ENCODE measurements at places on chromosomes 4 and X.

- no peak for DNase-seq
Measured at GRCh38 chr4:143351774-143352451, 15.2 kb downstream of the GAB1 start.

GRCh38 chrX:140064993-140065392, 99.7 kb upstream of the CXorf66 start:
- no peak for DNase-seq

- no peak for DNase-seq
Measured at GRCh38 chrX:17374619-17375366, at the start of gene NHS. Gene NHS, plus strand, starts transcription at chrX:17375200. Its CDS starts 558 bp downstream, at chrX:17375758.

GRCh38 chr4:100721077-100721476, 203.3 kb upstream of the EMCN start:
- no peak for DNase-seq

GRCh38 chrX:101415180-101416145, 7.4 kb downstream of the HNRNPH2 start:
- DNase-seq, result no peak

DNA sequence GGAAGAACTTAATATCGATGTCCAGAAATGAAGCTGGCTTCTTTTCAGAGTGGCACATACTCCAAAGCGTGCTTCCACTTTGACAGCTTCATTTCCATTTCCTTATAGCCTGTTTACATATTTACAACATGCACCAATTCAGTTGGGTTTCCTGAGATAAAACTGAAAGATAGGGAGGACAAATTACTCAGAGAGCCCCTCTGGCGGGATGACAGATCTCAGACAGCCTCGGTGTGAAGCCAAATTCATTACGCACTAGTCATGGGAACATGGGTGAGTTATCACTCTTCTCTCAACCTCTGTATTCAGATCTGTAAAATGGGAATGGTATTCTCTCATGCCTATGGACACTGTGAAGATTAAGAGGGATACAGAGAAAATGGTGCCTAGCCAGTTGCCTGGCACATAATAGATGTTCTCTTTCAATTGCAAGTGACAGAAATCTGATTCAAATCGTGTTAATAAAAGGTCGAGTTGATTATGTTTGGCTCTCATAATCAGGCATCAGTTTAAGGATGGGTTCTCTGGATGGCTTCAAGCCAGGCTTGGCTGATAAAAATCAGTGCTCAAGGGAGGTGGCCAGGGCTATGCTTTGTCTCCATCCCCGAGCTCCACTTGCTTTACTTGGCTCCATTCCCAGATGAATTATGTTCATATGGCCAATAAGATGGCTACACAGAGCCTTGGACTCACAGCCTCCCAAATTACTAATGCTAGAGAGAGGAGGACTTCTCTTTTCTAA, 132.2 kb upstream of the C1QTNF7 start:
- DNase-seq, result no peak

DNA sequence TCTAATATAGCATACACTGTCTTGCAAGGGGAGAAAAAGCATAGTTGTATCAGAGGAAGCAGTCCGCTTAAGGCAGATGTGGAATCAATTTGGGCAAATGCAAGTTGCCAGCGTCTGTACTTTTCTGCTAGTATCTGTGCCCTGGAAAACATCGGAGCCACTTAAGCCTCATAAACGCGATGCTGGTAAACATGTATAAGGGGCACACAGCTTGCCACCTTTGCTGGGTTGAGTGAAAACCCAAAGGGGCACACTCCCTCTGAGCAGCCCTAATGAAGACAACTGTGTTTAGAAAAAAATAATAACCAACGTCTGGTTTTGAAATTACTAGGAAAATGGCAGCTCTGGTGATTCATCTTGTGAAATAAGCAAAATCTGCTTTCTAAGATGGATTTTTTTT, 24.3 kb downstream of the SMIM20 start:
- no peak for DNase-seq

GRCh38 chrX:70488856-70489255, 44.2 kb downstream of the DLG3 start:
- DNase-seq, result no peak

DNA sequence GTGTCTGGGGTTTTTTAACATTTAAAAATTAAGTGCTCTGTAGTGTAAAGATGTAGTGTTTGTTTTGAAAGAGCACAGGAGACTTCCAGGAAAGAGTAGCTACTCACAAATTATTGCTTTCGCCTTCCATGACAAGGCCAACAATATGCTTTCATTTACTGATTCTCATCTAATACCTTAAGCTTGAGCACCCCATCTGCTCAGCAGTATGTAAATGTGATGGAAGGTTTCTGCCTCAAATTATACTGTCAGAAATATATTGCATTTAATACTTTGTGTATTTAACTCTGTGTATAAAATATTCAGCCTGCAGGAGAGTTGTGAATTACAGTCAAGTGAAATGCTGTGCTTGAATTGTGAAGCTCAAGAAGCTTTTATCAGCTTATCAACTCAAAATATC, 296.3 kb upstream of the ATOH1 start:
- DNase-seq, result no peak

DNA sequence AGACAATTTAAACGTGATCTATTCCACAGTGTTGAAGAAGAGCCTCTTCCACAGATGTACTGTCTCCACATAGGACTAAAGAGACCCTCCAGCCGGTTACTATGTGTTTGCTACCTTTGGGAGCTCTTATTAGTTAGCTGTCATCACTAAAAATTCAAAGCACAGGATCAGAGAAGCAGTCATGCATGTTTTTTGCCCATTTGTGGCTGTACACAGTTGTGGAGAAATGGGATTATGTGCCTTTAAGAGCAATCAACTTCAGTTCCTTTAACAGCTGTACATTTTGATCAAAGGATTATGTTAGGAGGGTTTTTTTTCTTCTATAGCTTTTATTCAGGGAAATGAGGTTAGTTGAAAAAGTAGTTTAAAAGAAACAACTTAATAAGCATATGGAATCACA, 149.0 kb upstream of the SPOCK3 start:
- DNase-seq, result no peak

DNA sequence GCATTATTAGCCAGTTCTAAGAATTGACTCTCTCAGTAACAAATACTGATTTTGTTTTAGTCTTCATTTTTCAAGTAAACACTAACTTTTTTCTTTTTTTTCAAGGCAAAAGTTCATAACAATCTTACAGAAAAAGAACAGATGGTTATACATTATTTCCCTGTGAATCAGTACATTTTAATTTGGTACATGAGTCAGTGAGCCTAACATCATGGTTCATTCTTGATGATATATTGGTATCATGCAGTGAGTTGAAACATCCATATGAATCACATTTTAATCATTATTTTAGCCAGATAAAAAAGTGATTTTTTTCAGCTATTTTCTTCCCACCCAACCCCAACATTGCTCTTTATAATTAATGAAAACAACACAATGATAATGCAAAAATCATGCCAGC, 184.3 kb upstream of the TACR3 start:
- DNase-seq, result no peak

DNA sequence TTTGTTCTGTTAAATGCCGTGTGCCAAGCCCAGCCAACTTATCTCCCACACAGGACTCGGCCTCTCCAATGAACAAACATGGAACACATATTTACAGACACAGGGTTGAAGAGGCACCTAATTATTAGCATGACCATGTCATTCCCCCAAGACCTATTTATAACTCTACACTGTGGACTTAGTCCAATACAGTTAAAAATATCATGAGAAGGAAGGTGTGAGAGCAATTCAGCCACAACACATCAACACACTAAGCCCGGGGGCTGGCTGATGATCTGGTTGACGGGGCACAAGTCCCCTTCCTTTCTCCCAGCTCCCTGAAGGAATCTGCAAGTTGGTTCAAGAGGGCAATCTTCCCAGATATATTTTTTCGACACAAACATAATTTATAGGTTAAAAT, 28.1 kb downstream of the MANBA start:
- no peak for DNase-seq

DNA sequence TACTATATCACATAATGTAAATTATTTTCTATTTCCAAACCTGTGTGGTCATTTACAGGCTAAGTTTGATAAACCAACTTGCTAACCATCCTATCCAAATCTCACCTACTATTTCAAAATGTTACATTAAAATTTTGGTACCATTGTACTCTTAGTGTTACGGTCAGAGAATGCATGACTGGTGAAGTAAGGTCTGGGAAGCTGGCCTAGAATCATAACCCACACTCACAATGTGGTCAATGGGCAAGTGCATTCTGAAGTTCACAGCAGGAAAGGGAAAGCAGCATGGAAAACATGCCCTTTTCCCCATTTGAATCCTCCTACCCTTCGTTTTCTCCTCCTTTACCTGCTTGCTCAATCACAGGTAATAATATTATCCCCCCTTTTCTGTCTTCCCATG, 54.4 kb downstream of the PPP3CA start:
- no peak for DNase-seq

- no peak for DNase-seq
Measured at GRCh38 chr4:184693056-184693455, 40.8 kb downstream of the CENPU start.

- no peak for DNase-seq
Measured at GRCh38 chr4:150911326-150911725, 103.8 kb downstream of the LRBA start.

GRCh38 chr4:165709516-165709915, 163.5 kb upstream of the TLL1 start:
- no peak for DNase-seq

- no peak for DNase-seq
Measured at GRCh38 chrX:69291116-69291515, 125.9 kb upstream of the PJA1 start.

DNA sequence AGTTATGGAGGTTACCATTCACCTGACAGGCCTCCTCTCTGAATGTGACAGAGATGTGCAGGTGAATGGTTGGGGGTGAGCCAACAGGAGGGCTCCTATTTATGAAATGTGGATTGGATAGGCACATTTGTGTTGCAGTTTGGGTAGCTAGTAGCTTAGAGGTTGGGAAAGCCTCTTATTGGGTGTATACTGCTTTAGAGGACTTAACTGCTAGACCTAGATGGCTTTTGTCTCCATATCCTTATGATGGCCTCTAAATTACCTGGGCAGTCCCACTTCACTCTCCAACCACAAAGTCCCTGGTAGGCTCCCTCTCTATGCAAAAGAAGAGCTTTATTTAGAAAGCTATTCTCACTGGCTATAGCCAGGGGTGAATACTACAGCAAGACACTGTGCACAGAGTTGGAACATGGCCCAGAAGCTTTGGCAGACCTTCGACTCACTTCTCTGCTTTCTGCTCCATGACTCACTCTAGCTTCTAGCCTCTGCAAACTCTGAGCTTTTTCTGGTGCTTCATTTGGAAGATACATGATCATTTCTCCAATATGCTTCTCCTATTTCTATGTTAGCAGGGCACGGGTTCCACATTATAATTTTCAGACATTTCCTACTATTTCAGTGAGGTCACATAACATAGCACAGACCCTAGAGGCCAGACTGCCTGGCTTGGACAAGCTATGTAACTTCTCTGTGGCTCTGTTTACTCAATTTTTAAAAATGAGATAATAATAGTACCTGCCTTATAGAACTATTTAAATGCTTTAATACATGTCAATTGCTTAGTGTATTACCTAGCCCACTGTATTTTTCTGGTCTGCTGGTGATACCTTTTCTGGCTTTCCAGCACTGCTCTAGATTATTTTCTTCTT, 6.0 kb upstream of the VGLL1 start:
- DNase-seq, result no peak

DNA sequence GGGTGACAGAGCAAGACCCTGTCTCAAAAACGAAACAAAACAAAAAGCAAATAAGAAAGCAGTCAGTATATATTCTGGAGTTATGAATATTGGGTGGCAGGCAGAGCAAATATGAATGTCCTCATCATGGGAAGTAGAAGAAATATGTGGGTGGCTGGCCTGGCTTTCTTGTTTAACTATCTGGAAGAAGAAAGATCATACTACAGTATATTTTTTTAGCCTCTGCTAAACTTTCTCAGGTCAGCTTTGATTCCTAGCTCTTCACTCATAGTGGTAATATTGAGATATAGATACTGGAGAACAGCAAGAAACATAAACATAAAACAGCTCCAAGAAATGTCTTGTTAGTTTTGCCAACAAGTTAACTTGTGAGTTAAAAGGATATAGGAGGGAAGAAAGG, 192.5 kb downstream of the SOWAHB start:
- DNase-seq, result no peak

- no peak for DNase-seq
Measured at GRCh38 chr4:123363729-123364128, 32.9 kb upstream of the SPRY1 start.

GRCh38 chrX:35244796-35245508, 302.4 kb downstream of the FAM47B start:
- no peak for DNase-seq

DNA sequence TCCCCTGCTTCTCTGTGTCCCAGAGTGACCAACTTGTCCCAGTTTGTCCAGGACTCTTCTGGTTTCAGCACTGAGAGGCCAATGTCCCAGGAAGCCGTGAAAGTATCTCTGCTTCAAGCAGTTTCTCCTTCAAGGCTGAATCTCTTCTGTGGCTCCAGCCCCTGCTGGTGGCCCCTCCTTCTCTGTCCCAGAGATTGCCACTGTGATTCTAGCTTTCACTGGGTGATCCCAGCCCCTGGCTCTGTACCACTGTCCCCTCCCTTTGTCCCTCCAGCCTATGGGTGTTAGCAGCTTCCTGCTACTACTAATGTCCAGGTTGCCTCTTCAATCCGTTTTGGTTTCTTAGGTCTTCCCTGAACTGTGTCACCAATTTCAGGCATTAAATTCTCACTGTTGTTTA, 70.5 kb downstream of the SOX3 start:
- DNase-seq, result no peak

DNA sequence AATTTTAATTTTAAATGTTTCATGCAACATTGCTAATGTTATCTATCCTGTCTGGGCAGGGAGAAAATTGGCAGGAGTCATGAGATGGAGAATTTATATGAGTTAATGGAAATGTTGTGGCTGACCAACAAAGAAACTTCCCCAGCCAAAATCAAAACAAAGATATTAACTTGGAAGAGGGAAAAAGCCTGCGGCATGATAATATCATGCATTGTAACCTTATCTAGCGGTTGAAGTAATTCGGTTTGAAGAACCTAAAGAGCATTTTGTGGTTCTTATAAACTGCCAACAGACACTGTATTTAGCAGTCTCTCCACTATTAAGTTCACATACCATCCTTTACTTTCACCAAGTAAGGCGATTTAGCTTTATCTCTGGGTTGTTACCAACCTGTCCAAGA, 42.3 kb downstream of the DKK2 start:
- DNase-seq, result no peak

GRCh38 chr4:182967403-182967802, 50.2 kb upstream of the DCTD start:
- DNase-seq, result no peak

DNA sequence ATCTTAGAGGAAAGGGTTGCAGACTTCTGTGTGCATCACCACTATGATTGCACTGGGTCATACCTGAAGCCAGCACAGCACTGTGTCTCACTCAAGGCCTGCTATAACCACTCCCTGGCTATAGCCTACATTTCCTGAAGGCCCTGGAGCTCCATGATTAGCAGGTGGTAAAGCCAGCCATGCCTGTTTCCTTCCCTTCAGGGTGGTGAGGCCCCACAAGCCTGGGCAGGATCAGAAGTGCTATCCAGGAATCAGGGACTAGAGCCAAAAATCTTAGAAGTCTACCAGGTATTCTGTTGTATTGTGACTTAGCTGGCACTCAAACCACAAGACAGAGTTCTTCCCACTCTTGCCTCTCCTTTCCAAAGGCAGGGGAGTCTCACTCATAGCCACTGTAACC, 734.6 kb downstream of the GLUD2 start:
- DNase-seq, result no peak

- DNase-seq, result no peak
Measured at GRCh38 chr4:189261475-189261874, 679.2 kb upstream of the FRG1 start.

Data from stimulated activated CD8-positive, alpha-beta memory T cell treated with anti-CD3 and anti-CD28 coated beads, Interleukin-15, amount 100 ng/mL, for 24 hours (primary cell).